Fibroblast of skin of back (primary cell): ENCODE measurements at places on chromosomes 7 and 10.

DNA sequence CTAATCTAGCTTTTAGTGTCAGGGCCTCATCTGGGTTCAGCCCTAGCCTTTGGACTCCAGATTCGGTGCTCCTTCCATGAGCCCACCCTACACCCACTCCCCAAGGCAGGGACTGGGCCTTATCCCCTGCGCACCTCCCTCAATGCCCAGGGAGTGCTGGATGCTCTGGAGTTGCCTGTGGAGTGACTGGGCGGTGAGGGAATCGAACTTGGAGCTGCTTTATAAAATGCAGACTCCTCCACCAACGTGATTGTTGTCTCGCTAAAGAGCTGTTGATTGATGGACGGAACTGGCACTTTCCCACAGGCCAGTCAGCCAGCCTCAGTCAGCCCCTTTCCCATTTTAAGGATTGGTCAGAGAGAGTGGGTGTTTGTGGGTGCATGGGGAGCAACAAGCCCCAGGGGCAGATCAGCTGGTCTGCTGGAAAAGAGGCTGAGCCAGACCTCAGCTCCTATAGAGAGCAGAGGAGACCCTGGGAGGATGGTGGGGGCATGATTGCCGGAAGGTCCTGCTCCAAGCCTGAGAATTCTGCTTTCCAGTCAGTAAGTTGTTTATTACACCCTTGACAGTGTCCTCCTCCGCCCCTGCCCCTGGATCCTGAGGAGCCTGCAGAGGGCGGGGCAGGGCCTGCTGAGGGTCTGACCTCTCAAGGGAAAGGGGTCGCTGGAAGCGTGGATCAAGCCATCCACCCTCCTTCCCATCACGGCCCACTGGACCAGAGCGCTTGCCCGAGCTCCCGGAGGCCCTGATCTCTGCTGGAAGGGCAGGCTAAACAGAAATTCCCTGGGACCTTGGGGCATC, 16.7 kb downstream of the UNC5B start:
- no peak for DNase-seq

DNA sequence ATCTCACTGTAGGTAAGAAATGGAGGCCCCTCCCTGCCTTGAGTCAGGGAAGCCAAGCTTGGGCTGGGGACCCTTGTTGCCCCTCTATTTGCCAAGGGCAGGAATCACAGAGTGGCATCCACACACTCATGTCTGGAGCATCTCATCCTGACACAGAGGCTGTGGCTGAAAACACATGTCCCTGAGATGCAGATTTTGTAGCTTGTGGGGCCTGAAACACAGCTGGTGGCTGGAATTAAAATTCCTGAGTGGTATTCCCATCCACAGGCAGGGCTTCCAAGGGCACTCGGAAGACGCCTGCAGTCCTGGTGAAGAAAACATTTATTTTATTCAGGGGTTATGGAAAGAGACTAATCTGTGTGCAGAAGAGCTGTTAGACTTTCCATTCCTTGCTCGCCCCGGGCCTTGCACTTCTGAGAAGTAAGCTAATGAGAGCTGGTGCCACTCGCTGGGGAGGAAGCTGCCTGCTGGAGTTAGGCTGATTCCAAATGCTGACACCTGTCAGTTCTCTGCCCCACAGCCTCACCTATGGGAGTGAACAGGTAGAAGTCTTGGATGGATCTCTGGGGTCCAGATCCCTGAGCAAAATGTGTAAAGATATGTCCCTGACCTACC, 36.0 kb downstream of the C10orf120 start:
- DNase-seq = no peak

- DNase-seq = peak; percentile 8
Observed at GRCh38 chr10:117221156-117221711, 19.7 kb upstream of the SLC18A2 start.

DNA sequence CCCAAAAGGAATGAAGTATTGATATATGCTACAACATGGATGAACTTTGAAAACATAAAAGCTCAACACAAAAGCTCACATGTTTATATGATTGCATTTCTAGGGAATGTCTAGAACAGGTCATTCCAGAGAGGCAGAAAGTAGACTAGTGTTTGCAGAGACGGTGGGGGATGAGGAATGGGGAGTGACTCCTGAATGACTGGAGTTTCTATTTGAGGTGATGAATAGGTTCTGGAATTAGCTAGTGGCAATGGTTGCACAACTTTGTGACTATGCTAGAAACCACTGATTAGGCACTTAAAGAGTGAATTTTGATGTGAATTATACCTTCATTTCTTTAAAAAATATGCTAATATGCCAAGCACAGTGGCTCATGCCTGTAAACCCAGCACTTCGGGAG, 6.9 kb downstream of the KPNA7 start:
- DNase-seq = peak; percentile 66

- peak; percentile 40 for DNase-seq
Observed at GRCh38 chr10:77716458-77717317, 79.1 kb upstream of the KCNMA1 start.

- DNase-seq = no peak
Observed at GRCh38 chr7:45647967-45648670, 74.0 kb downstream of the ADCY1 start.

- DNase-seq = no peak
Observed at GRCh38 chr10:132464256-132465192, 67.5 kb downstream of the PWWP2B start.
